Bone marrow (tissue), 2 donors: ENCODE measurements at places on chromosomes 16 and 17.
A peak's percentile ranks its signal among the peaks of the same experiment; 100 is the strongest.

- DNase-seq, result no peak
Observed at GRCh38 chr17:65449495-65449894, 112.0 kb downstream of the AXIN2 start.

DNA sequence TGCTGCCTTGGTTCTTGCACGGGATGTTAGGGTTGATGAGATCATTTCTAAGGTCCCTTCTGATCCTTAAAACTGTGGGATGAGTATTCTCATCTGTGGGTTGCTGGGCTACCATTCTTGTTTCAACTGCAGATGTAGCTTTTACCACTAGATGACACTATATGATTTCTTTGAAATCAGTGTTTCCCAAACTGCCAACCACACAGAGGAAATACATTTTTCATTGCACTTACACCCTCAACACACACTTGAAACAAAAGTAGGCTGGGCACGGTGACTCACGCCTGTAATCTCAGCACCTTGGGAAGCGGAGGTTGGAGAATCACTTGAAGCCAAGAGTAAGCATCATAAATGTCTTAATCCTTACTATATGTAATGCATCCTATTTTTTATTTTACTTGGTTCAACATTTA lies 15.3 kb downstream of the LCMT1 start:
- DNase-seq, result peak; percentile 55

DNA sequence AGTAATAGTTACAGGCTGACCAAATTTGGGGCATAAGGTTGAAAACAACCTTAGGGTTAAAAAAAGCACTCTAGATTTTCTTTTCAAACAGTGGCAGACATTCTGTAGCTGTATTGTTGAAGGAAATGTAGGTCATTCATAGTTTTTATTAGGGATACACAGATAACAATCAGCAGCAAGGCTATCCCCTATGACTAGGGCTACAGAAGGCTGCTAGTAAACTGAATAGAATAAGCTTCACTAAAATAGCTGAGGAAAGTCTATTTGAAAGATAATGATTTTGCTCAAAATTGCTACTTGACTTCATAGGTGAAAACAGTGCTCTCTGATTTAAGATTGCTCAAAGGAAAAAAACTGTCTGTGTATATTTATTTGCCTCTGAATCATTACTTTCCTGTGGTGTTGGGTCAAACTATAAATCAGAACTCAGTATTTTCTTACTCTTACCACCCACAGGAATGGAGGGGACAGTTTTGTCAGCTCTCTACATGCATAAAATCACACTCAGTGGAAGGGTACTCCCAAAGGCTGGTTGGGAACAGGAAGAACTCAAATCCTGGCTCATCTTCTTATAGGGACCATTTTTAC lies 24.8 kb downstream of the RPGRIP1L start:
- no peak for DNase-seq

GRCh38 chr16:86727131-86727530 lies 148.8 kb downstream of the FOXL1 start:
- no peak for DNase-seq

DNA sequence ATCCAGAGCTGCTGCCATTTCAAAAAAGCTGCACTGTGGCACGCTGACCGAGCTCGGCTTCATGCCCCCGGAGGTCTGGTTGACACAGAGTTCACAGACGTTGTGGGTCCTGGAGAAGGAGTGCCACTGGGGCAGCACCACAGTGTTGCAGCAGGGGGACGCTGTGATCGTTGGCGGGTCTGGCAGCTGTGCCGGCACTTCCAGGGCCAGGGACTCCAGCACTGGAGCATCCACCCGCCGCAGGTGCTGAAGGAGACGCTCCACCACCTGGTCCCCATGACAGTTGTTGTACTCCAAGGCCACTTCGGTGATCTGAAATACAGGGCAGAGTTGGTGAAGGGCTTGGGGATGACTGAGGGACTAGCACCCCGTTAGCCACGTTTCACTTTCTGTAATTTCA lies 23.5 kb downstream of the SNN start:
- DNase-seq, result no peak
